ENCODE measurements at places on chromosomes 7 and 10. TPM values are rescaled to one million over a fixed set of nuclear protein-coding genes. Genes with fewer than 3 reads are reported as not detected.

The ZNF518A gene
- polyA plus RNA-seq: 5.1 TPM

The TDRD1 gene
- 0.04 TPM for polyA plus RNA-seq

The ASZ1 gene
- polyA plus RNA-seq: not detected

The MKX gene
- 7.7 TPM for polyA plus RNA-seq

The KEL gene
- polyA plus RNA-seq: 0.18 TPM

The NUPR2 gene
- polyA plus RNA-seq: not detected

The CALHM2 gene
- 68.5 TPM for polyA plus RNA-seq

The PRPS1L1 gene
- not detected for polyA plus RNA-seq

The IFIT1B gene
- not detected for polyA plus RNA-seq

The TSPAN12 gene
- 13.8 TPM for polyA plus RNA-seq

The SEM1 gene
- 69.6 TPM for polyA plus RNA-seq

The HTRA1 gene
- 145 TPM for polyA plus RNA-seq

The ZPBP gene
- polyA plus RNA-seq: not detected

The C10orf62 gene
- not detected for polyA plus RNA-seq

The PRRT4 gene
- polyA plus RNA-seq: 1.3 TPM

The ZNF25 gene
- 14.3 TPM for polyA plus RNA-seq

The ADCY1 gene
- polyA plus RNA-seq: 1.2 TPM

The CNTNAP2 gene
- 0.28 TPM for polyA plus RNA-seq

The GPR26 gene
- not detected for polyA plus RNA-seq

The SUFU gene
- 11.2 TPM for polyA plus RNA-seq

The FFAR4 gene
- polyA plus RNA-seq: 0.25 TPM

The TRIM73 gene
- 3.1 TPM for polyA plus RNA-seq

The FAM170B gene
- not detected for polyA plus RNA-seq

The HIPK2 gene
- 8.5 TPM for polyA plus RNA-seq

The FBXO24 gene
- 0.57 TPM for polyA plus RNA-seq

The CHN2 gene
- 6.8 TPM for polyA plus RNA-seq

The JAKMIP3 gene
- polyA plus RNA-seq: 1.5 TPM

The ADRA2A gene
- polyA plus RNA-seq: 15.0 TPM

The EEF1AKMT2 gene
- 12.1 TPM for polyA plus RNA-seq

The VAX1 gene
- not detected for polyA plus RNA-seq

The MEIG1 gene
- polyA plus RNA-seq: 0.22 TPM

The ITPRID1 gene
- not detected for polyA plus RNA-seq

The OR2A7 gene
- polyA plus RNA-seq: 1.2 TPM

The TCF7L2 gene
- 19.5 TPM for polyA plus RNA-seq

The AKR1D1 gene
- polyA plus RNA-seq: not detected

The IRF5 gene
- polyA plus RNA-seq: 5.0 TPM

The LSM5 gene
- 44.1 TPM for polyA plus RNA-seq

The CHAT gene
- polyA plus RNA-seq: 0.14 TPM

The ANKRD1 gene
- polyA plus RNA-seq: 0.04 TPM

The HIP1 gene
- 17.7 TPM for polyA plus RNA-seq

The STEAP4 gene
- 23.8 TPM for polyA plus RNA-seq

The TET1 gene
- polyA plus RNA-seq: 0.53 TPM

The POMZP3 gene
- polyA plus RNA-seq: 23.8 TPM

The NKX2-3 gene
- polyA plus RNA-seq: not detected
